ENCODE measurements at places on chromosomes 13 and 19.

GRCh38 chr19:52622261-52622660, 15.9 kb downstream of the ZNF83 start:
- DNase-seq, result no peak

GRCh38 chr13:35945368-35945767, 185.8 kb downstream of the DCLK1 start:
- DNase-seq, result no peak

DNA sequence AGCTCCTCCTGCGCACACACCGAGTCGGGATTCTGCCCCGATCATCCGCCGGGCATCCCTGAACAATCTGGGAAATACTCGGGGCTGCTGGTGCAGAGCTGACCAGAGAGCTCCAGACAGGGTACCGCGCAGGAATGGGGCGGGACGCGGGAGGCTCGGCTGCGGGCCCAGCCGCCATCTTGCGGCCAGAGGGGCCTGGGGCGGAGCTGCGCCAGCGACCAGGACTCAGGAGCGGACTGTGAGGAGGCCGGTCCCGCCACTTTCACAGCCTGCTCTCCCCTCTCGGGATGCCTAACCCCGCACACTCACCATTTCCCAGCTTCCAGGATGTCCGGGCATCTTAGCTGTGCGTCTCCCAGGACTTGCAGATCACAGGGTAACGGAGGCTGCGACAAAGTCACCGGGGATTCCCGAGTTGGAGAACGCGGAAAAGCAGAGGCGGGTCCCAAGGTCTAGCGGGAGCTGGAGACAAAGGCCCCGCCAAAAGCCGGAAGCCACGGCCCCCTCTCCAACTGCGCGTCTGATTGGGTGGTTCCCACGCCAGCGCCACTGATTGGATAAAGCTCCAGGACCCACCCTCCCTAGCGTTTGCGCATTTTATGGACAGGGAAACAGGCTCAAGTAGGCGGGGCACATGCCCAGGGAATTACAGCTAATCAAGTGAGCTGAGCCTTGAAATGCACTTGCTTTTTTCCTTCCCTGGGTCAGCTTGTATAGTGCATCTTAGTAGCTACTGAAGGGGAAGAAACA, 15.8 kb upstream of the ZNF43 start:
- peak; percentile 63 for DNase-seq

DNA sequence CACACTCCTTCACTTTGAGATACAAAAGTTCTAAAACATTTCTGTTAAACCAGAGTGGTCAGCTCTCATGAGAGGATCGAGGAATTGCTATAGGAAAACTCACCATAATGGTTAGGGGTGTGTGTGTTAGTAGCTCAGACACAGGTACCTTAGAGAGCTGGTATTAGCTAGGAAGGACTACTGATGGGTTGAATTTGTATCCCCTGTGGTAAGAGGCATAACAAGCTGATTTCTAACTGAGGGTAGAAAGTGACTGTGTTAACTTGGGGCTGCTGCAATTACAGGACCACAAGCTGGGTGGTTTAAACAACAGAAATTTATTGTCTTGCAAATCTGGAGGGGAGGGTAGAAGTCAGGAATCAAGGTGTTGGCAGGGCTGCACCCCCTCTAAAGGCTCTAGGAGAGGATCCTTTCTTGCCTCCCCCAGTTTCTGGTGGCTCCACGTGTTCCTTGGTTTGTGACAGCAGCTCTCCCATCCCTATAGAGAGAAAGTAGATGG, 17.4 kb downstream of the LEUTX start:
- no peak for DNase-seq

GRCh38 chr19:38070573-38070972, 153.4 kb downstream of the DPF1 start:
- no peak for DNase-seq

- DNase-seq, result no peak
These were observed 407 bp upstream of the ZNF550 start for GRCh38 chr19:57560049-57560491.

Measured in hematopoietic multipotent progenitor cell treated with erythropoietin and hydrocortisone succinate and interleukin-3 and kit ligand, for 15 days (in vitro differentiated cells).